ENCODE measurements at places on chromosomes 5 and 9. TPM values are rescaled to one million over a fixed set of nuclear protein-coding genes. Genes with fewer than 3 reads are reported as not detected.

- no peak for DNase-seq
These were observed 9.1 kb downstream of the MAN1B1 start for GRCh38 chr9:137095664-137096517.

DNA sequence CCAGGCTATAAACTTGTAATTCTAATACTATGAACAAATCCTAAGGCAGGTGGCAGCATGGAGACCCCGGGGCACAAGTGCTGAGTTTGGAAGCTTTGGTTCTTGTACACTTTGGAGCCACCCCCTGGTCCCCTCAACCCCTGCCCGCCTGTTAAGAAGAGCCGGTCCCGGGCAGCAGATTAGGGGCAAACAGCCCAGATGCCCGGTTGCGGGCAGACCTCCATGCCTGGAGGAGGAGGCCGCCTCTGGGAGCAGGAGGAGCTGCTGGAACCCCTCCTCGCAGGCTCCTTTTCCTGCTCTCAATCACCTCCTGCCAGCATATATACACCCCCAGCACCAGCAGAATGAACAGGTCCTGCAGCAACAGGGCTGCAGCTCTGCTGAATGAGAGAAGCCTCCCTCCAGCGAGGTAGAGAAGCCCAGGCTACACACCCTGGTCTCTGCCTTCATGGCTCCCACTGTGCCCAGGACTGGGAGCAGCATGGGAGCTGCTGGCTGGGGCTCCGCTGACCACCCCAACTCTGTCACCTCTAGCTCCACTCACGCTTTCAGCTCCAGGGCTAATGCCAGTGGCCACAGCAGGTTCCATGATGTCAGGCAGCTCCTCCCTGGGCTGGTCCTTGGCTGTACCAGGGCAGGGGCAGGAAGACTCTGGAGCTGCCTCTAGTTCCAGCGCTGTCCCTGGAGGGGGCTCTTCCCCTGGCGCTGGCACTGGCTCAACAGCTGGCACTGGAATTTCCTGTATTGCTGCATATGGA is 1713.5 kb upstream of the ACO1 start:
- DNase-seq, result no peak

GRCh38 chr5:157793301-157793700 is 49.8 kb downstream of the LSM11 start:
- no peak for DNase-seq

GRCh38 chr9:128042043-128042442 is 25.1 kb downstream of the NAIF1 start:
- no peak for DNase-seq

Gene PCDHA9
- not detected for total RNA-seq

DNA sequence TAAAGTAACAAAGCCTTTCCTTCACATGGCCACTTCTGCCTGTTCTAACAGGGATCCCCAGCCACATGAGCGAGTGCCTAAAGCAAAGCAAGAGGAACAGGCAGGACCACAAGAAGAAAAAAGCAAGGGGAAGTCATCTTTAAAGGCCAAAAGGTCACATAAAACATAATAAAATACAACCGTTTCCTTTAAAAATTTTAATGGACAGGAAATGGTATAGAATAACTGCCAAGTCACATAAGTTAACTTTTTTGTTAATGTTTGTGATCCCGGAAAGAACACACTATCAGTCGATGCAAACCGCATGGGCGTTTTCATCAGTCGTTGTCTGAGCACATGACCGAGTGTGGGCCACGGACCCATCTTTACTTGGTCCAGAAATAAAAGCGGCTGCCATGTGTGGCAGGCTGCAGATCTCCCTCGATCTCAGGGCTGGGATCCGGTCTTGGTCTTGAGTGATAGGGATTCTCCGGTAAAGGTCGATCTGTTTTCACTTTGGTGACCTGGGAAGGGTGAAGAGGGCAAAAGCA is 15.6 kb downstream of the NDUFA8 start:
- no peak for DNase-seq

DNA sequence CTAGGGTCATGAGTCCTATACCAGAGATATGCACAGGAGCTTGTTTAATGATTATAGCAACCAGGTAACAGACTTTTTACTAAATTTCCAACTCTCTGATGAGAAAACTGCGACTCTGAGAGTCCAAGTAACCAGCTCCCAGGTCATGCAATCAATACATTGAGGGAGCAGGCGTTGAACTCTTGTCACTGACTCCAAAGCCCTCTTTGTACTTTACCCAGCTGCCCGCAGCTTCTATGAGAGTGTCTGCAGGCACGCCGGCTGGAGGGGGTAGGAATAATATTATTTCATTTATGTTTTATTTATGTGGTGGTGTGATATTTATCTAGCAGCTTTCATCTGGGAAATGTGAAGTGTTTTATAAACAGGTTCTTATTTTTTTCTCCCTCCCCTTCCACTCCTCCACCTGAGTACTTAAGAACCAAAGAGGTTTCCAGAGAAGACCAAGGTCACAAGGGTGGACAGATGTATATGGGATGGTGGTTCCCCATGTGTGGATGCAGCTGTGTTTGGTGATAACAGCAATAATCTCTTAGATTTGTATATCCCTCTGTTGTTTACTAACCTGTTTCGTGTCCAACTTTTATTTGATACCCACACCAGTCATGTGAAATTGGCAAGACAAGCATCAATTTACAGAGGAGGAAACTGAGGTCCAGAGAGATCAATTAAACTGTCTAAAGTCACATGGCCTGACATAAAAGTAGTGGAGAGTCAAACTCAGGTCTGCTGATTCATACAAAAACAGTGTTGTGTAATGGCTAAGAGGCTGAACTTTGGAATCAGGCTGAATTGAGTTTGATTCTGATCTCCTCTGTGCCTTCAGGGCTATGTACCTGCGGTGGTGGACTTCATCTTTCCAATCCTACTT is 140.2 kb upstream of the TRIM32 start:
- DNase-seq, result no peak

Gene BAAT
- total RNA-seq, result 0.85 TPM

DNA sequence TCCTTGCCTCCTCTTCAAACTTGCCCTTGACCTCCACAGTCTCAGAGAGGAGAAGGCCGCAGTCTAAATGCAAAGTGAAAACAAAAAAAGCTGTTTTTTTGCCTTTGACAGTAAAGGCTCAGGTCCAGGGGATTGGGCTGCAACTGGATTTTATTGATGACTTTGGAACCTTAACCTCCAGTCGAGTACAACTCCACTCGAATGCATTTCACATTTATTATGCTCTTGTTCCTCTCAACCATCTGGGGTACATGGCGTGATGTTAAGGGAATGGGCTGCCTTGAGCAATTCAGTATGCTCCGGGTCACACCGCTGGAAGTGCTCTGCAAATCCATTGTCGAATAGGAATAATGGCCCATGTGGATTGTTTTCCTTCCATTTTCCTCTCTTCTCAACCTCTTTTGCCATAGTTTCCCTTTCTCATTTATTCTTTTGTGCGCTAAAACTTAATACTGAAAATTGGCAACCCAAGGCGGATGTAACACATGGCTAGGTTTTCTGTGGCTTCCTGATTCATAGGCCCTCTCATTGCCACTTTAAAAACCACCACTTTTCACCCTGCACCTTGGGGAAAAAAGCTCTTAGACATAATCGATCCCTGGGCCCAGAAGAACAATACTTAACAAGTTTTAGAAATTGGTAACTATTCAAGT is 34.3 kb downstream of the ITK start:
- DNase-seq, result no peak

GRCh38 chr9:137189297-137190295 is 1.1 kb downstream of the SSNA1 start:
- DNase-seq, result no peak
